ENCODE measurements at places on chromosomes 7 and 10.

DNA sequence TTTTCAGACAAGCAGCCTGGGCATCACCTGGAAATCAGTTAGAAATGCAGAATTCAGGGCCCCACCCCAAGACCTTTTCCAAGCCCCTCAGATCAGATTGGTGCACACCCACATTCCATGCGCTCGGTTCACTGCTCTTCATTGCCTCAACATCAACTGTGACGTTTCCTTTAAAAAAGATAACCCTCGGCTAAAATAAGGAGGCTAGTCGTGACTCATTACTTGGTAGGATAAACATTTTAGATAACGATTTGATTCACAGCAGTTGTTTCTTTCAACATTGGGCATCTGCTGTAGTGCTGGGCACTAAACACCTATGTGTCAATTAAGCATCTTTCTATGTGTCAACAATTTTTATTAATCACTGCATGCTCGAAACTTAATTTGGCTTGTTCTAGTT is 191.1 kb upstream of the LRGUK start:
- no peak for DNase-seq

DNA sequence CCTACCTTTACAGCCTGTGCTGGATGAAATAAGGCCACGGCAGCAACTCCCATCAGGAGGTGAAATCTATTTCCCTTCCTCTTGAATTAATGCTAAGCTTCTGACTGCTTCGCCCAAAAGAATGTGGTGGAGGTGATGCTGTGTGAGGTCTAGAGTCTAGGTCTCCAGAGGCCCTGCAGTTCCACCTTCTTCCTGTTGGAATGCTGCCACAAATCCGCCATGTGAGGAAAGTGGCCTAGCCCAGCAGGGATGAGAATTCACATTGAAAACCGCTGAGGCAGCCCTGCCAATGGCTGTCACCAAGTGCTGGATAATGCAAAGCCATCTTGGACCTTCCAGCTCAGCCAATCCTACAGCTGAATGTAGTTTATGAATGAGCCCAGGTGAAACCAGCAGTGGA is 28.0 kb downstream of the RHOBTB1 start:
- no peak for DNase-seq

DNA sequence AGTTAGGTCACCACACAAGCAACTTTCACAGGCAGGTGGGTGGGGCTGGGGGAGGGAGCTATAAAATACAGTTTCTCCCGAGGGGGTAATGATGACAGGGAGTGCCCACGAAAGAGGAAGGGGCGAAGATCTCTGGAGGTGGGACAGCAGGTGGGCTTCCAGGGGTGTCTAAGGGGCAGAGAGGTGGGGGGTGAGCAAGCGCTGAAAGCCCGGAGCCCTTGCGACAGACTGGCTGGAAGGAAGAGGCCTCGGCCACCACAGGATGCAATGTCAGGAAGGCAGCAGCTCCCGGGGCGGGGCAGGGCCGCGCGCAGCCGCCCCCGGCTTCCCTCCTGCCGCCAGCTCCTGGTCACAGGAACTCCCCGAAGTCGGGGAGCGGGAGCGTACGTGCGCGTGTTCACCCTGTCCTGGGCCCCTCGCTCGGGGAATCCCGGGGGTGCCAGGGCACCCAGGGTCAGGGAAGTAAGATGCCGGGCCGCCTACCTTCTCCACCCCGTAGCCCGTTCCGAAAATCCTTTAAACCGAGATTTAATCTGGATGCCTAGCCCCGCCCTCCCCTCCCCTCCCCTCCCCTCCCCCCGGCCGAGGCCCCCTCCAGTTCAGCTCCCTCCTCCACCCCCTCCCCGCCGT is 105.2 kb upstream of the PPIF start:
- DNase-seq = peak; percentile 88

GRCh38 chr10:106175760-106176377 is 988.6 kb downstream of the SORCS1 start:
- no peak for DNase-seq

GRCh38 chr10:30062582-30062981 is 3.2 kb upstream of the JCAD start:
- no peak for DNase-seq

GRCh38 chr7:102390697-102391484 is 5.3 kb upstream of the PRKRIP1 start:
- peak; percentile 84 for DNase-seq

GRCh38 chr7:135843214-135843613 is 94.6 kb upstream of the FAM180A start:
- no peak for DNase-seq

DNA sequence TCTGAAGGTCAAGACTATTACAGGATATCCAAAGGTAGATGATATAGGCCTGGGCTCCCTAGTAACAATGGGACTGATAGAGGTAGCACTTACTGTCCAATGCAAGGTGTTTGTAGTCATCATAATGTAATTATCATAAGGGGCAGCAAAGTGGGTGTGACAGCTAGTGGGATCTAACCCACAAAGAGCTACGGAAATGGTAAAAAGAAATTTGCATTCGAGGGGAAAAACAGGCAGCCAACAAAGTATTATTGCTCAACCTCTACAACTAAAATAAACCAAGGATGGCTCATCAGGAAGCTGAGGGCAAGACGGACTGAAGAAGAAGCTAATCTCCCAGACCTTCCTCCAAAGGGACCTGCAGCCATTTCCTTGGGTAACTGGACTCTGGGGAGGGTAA is 211.0 kb downstream of the WDR11 start:
- no peak for DNase-seq

GRCh38 chr10:60172363-60172990 is 217.2 kb downstream of the ANK3 start:
- no peak for DNase-seq

DNA sequence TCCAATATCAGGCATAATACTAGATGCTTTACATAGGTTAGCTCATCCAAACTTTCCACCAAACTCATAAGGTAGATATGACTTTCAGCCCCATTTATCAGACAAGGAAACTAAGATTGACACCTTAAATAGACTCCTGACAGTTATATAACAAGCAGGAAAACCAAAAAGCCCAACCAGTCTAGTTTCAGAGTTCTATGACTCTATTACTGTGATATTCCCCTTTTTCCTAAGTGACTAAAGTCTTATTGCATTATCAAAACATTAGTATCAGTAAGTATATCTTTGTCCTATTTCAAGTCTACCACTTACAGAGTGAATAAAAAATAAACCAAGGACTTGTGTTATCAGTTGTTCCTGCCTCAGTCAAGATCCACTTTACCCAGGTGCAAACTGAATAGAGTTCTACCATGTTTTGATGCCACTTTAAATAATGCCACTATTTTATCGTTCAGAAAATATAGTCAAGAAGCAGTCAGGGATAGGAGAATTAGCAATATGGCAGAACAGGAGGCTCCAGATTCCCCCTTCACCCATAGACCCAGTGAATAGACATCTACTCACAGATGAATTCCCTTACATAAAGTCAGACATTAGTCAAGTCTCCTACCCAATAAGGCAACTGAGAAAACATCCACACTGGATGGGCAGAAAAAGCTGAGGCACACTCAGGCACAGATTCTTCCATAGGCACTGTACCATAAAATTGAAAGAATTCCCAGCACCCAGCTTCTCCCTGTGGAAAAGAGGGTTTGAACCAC is 74.1 kb downstream of the CRPPA start:
- no peak for DNase-seq

DNA sequence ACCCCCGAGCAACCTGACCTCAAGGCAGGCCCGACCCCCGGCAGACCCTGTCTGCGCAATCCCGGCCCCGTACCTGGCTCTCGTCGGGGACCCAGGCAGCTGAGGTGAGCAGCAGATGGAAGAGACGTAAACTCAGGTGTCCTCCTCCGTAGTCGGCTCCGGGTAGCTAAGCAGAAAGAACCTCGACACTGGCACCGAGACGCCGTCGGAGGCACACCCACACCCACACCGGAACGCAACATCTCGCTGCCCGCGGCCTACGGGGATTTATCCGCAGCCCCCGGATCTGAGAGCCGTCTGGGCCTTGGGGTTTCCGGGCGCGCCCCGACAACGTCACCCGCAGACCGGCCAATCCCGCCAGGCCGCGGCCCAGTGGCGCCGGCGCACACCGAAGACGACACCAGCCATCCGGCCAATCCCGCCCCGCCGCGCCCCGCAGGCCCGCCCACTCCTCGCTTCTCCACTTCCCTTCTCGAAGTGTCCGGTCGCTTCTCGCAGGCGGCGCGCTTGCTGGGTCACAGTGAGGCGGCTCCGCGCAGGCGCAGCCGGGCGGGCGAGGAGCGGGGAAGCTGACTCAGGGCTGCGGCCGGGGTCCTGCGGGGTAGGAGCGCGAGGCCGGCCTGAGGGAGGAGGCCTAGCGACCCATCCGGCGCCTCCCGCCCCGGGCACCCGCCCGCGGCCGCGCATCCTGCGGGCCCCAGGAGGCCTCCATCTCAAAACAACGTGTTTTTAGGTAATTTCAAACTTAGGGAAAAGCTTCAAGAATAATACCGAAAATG is at the start of gene ZFAND2A:
TSS of gene ZFAND2A (minus strand) at position 306 of the 779 bp plus-strand sequence. CDS start 1,984 bp downstream, outside the sequence.
- peak; percentile 99 for DNase-seq

GRCh38 chr7:29377718-29378117 is 183.1 kb downstream of the CHN2 start:
- DNase-seq = no peak

DNA sequence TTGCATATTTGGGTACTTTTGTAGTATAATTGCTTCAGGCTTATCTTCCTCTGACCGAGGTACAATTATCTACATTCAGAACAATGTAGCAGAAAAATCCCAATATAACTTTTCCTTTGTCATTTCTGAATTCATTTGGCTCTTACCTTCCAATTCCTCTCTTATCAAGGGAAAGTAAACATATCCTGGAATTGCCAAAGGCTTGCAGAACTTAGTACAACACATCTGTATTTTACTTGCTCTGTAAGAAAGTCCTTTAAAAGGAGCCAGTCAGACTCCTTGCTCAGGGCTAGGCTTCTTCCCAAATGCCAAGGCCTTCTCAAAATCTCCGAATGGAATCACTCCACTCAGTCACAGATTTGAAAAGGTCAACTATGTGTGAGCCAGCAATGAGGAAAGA is 43.3 kb upstream of the ABCB4 start:
- no peak for DNase-seq

DNA sequence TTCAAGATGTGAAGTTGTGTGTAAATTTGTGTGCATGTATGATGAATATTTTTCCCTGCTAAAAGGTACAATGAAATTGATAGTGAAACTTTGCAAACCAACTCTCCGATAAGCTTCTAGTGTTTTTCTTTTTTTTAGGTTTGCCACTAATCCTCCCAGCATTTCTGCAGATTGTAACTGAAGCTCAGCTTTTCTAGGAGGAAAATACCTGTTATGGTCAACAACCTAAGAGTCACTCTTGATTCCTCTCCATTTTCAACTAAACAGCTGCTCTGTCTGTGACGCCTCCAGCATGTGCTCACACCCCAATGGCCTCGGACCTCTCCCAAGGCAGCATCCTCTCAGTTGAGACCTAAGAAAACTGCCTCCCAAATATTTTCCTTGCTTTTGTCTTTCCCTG is 406.2 kb downstream of the KCNMA1 start:
- DNase-seq = no peak

GRCh38 chr7:85688712-85689111 is 501.9 kb upstream of the SEMA3D start:
- DNase-seq = no peak

DNA sequence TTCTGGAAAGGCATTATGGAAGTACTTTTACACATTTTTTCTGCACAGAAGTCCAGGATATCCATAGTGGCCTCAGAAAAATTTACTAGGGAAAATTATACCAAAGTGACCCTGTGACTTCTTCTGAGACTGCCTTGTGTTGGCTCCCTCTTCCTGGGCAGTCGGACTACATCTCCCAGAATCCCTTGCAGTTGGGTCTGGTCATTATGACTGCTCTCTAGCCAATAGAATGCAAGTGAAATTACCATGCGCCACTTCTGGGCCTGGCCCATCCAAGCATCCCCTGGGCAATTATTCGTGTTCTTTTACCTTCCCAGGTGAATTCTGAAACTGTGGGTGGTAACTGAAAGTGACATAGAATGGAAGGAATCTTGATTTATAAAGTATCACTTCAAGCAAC is 430.9 kb downstream of the ACTR3B start:
- no peak for DNase-seq

DNA sequence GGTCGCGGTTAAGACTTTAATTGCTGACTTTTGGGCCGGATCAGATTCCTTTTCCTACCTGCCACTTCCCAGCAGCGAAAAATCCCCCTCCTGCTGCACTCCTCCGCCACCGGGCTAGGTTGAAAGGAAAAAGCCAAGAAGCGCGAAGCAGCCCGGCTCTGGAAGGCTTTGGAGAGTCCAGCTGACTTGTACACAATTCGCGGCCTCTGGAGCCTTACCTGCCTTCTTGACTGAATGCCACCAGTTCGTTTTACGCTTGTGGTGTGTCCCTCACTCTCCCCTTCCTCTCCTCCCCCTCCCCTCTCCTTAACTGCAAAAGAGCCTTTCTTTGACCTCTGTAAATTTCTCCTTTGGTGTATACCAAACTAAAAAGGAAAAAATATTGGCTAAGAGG is 2.7 kb upstream of the FEZF1 start:
- DNase-seq = no peak

DNA sequence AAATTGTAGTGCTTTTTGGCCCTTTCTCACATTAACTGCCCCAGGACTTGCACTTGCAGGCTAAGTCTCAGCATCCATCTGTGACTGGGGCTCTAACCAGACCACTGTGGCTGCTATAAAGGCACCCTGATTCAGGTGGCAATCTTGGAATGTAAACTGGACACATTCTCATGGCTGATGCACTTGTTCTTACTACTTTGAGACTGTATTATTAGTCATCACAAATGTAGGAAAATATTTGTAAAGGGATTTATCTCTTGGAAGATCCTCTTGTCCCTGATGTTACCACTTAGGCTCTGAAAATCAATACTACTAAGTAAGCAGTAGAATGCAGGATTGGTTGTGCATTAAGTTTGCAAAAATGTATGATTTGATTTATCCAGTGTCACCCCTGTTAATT is 25.0 kb downstream of the PDE1C start:
- DNase-seq = no peak

- no peak for DNase-seq
Observed at GRCh38 chr7:106570948-106571418, 90.0 kb downstream of the CCDC71L start.

DNA sequence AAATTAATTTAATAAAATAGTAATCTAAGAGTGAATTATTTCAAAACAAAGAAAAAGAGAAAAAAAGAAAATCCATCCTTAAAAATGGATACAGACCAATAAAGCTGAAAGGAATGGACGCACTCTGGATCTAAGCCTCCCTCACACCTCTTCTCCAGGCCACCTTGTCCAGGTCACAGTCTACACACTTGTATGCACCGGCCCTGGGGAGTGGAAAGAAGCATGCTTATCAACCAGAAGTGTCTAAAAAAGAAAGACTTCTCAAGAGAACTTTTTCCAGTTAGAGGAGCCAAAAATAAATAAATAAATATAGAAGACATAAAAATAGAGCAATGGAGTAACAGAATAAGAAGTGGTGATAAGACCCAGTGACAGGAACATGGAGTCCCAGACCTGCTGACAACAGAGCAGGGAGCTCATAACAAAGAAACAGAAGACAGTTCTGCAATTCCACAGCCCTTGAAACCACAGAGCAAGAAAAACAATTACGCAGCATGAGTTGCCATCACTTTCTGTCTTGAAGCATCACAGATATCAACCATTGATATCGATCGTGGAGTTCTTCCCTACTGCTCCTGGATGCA is 311.7 kb upstream of the NFE2L3 start:
- peak; percentile 63 for DNase-seq

- no peak for DNase-seq
Observed at GRCh38 chr7:105112440-105113418, 98.7 kb downstream of the KMT2E start.

All from tibial artery (tissue), 4 donors.